Activated naive CD8-positive, alpha-beta T cell treated with anti-CD3 and anti-CD28 coated beads for 36 hours (primary cell): ENCODE measurements at places on chromosomes 16 and 17.
A peak's percentile ranks its signal among the peaks of the same experiment; 100 is the strongest.

GRCh38 chr17:61208301-61209105 is 191.1 kb upstream of the TBX2 start:
- H3K4me3 ChIP-seq = no peak overlapping the region
- no peaks in the 10 kb centered on the region for H3K4me1 ChIP-seq
- DNase-seq = no peak
- H3K27ac ChIP-seq = no peak overlapping the region

DNA sequence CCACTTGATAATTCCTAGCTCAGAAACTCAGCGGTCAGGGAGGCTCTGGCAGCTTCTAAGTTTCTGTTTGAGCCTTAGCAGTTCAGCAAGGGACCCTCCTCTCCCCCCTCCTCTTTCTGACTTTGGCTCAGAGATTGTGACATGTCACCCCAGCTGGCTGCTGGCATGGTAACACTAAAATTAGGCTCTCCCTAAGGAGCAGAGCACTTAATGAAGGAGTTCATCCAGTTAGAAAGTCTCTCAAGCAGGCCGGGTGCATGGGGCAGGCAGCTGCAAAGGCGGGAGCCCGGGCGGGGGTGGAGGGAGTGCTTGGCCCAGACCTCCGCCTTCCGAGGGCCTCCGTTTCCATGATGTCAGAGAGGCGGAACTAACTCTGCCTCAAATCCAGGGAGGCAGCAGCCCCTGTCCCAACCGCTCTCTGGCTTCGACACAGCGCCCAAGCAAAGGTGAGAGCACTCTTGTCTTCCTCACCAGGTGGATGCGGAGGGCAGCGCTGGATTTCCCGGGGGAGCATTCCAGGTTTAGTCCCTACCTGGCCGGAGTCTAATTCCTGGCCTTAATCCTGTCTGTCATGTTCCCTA is 128.0 kb upstream of the PLCG2 start:
- no peak overlapping the region for H3K4me3 ChIP-seq
- peaks cover 8% of the 10 kb centered on the region for H3K4me1 ChIP-seq
- no peak overlapping the region for H3K27ac ChIP-seq
- DNase-seq = no peak
- no peaks in the 10 kb centered on the region for H3K27me3 ChIP-seq

DNA sequence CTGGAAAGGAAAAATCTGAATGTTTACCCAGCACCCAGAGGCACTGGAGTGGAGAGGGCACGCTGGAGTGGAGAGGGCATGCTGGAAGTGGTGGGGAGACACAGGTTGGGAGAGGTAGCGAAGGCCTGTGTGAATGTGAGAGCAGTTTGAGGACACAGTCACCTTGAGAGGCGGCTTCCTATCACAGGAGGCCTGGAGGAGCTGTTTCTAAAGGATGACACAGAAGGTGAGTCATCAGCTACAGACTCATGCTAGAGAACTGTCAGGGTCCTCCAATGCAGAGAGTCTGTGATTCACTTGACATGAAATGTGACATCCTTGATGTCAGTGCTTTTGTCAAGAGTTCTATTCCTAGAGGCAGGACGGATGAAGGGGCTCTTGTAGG is 13.8 kb downstream of the CTRL start:
- H3K27me3 ChIP-seq = no peaks in the 10 kb centered on the region
- H3K4me3 ChIP-seq = no peak overlapping the region
- peaks cover 2% of the 10 kb centered on the region for H3K36me3 ChIP-seq
- peaks cover 26% of the 10 kb centered on the region for H3K4me1 ChIP-seq
- DNase-seq = peak; percentile 51
- peak overlapping the region; percentile 85 for H3K27ac ChIP-seq

DNA sequence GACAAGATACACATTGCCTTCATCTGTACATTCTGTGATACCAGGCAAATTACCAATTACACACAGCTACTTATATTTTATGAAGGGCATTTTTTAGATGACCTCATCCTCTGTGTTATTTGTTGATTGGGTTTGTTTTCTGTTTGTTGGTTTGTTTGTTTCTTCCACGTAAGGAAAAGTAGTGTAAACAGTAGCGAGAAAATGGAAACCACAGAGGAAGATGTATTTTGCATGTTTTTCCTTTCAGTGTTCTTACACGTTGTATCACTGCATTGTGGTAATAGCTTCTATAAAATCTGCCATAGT is 12.9 kb downstream of the C17orf58 start:
- peaks cover 2% of the 10 kb centered on the region for H3K36me3 ChIP-seq
- H3K4me1 ChIP-seq = peaks cover 2% of the 10 kb centered on the region
- no peak overlapping the region for H3K4me3 ChIP-seq
- H3K27ac ChIP-seq = peak overlapping the region; percentile 42
- no peak for DNase-seq
- H3K27me3 ChIP-seq = no peaks in the 10 kb centered on the region

- H3K27ac ChIP-seq = no peak overlapping the region
- peaks cover 15% of the 10 kb centered on the region for H3K27me3 ChIP-seq
- no peak for DNase-seq
Observed at GRCh38 chr16:56588781-56589140, 567 bp upstream of the MT3 start.

- no peaks in the 10 kb centered on the region for H3K36me3 ChIP-seq
- DNase-seq = peak; percentile 63
- no peak overlapping the region for H3K4me3 ChIP-seq
- H3K27ac ChIP-seq = no peak overlapping the region
- no peaks in the 10 kb centered on the region for H3K27me3 ChIP-seq
- peaks cover 3% of the 10 kb centered on the region for H3K4me1 ChIP-seq
Observed at GRCh38 chr17:78865682-78866390, 25.2 kb upstream of the USP36 start.

- no peak overlapping the region for H3K4me3 ChIP-seq
- H3K4me1 ChIP-seq = no peaks in the 10 kb centered on the region
- no peak for DNase-seq
- no peaks in the 10 kb centered on the region for H3K27me3 ChIP-seq
Observed at GRCh38 chr17:82941021-82942001, 101.5 kb upstream of the ZNF750 start.

GRCh38 chr17:40089077-40089895 is 11.1 kb downstream of the NR1D1 start:
- peak overlapping the region; percentile 46 for H3K27ac ChIP-seq
- DNase-seq = no peak
- peaks cover 8% of the 10 kb centered on the region for H3K36me3 ChIP-seq
- no peak overlapping the region for H3K4me3 ChIP-seq
- no peaks in the 10 kb centered on the region for H3K27me3 ChIP-seq
- peaks cover 7% of the 10 kb centered on the region for H3K4me1 ChIP-seq
